ENCODE measurements at places on chromosomes 5 and 9. TPM values are rescaled to one million over a fixed set of nuclear protein-coding genes. Genes with fewer than 3 reads are reported as not detected.
A peak's percentile ranks its signal among the peaks of the same experiment; 100 is the strongest.

Gene MAMDC2
- total RNA-seq: 33.9 TPM

Gene MFAP3
- 39.3 TPM for total RNA-seq

Gene HACD4
- total RNA-seq: 4.0 TPM

Gene SLC35D2
- total RNA-seq: 21.2 TPM

GRCh38 chr9:86768709-86769108, 178.6 kb downstream of the GAS1 start:
- H3K27me3 ChIP-seq: no peaks in the 10 kb centered on the region
- H3K36me3 ChIP-seq: no peaks in the 10 kb centered on the region
- no peaks in the 10 kb centered on the region for H3K4me1 ChIP-seq
- no peak for DNase-seq
- H3K27ac ChIP-seq: no peak overlapping the region
- H3K4me3 ChIP-seq: no peak overlapping the region

- H3K27ac ChIP-seq: no peak overlapping the region
- no peaks in the 10 kb centered on the region for H3K4me1 ChIP-seq
- no peaks in the 10 kb centered on the region for H3K27me3 ChIP-seq
- no peak for DNase-seq
Observed at GRCh38 chr9:97710356-97711222, 13.4 kb upstream of the XPA start.

- H3K27me3 ChIP-seq: no peaks in the 10 kb centered on the region
- H3K4me3 ChIP-seq: no peak overlapping the region
- no peak for DNase-seq
- no peaks in the 10 kb centered on the region for H3K36me3 ChIP-seq
- H3K27ac ChIP-seq: no peak overlapping the region
Observed at GRCh38 chr5:105812304-105812703, 1858.4 kb downstream of the EFNA5 start.

- no peak overlapping the region for H3K4me3 ChIP-seq
- H3K27me3 ChIP-seq: no peaks in the 10 kb centered on the region
- no peak for DNase-seq
- H3K4me1 ChIP-seq: no peaks in the 10 kb centered on the region
- H3K27ac ChIP-seq: no peak overlapping the region
Observed at GRCh38 chr5:112312295-112313275, 106.5 kb downstream of the EPB41L4A start.

DNA sequence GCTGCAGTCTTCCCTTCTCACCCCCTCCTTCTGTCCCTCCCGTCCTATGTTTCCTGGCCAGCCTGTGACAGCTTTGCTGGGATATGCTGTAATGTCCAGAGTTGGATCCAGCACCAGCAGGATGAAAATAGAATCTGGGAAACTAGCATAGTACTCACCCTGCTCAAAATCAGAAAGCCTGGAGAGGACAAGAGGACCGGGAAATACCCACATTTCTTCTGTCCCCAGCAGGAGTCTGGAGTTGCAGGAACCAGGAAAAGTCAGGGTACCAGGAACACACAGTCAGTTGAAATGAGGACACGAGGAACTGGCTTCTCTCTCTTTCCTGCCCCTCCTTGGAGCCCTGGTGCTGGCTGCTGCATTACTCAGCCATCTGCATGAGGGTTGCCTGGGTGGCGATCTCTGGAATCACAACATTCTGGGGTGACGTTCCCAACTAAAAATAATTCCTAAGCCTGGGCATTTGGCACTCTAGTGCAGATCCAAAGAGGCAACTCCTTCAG, 59.6 kb upstream of the NFIL3 start:
- H3K27me3 ChIP-seq: no peaks in the 10 kb centered on the region
- no peak overlapping the region for H3K4me3 ChIP-seq
- peak overlapping the region; percentile 70 for H3K27ac ChIP-seq
- H3K36me3 ChIP-seq: no peaks in the 10 kb centered on the region
- DNase-seq: no peak

DNA sequence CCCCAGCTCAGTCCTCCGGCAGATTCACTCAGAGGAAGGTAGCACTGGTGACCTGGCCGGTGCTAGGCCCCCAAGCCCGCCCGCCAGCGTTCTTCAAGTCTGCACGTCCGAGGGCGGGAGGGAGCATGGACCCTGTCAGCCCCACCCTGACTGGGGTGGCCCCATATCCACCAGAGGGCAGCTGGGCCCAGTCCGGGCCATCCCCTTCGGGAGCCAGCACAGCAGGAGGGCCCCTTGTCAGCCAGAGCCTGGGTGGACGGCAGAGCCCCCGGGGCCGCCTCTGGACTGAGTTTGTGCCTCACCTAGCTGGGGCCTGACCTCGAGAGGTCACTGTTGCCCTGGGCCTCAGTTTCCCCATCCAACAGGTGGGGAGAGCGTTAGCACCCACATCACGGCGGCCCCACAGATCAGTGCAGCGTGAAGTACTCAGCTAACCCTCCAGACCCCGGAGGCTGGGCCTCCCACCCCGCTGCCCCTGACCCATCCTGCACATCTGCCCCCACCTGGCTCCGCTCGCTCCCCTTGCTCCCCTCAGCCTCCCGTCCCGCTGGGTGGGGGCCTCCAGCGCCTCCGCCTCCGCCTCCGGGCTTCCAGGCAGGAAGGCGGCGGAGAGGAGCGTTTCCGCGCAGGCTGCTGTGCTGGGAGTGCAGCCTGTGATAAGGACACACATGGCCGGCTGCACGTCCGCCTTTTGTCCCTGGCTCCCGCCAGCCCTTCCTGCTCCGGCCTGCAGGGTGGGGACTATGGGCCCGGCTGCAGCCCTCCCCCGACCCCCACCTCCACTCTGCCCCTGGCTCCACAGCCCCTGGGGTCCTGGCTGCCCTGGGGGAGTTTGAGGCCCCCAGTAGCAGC, 16.6 kb upstream of the EGFL7 start:
- no peaks in the 10 kb centered on the region for H3K36me3 ChIP-seq
- H3K27ac ChIP-seq: peak overlapping the region; percentile 84
- H3K4me1 ChIP-seq: no peaks in the 10 kb centered on the region
- DNase-seq: no peak
- peaks cover 36% of the 10 kb centered on the region for H3K27me3 ChIP-seq
- H3K4me3 ChIP-seq: peak overlapping the region; percentile 56

DNA sequence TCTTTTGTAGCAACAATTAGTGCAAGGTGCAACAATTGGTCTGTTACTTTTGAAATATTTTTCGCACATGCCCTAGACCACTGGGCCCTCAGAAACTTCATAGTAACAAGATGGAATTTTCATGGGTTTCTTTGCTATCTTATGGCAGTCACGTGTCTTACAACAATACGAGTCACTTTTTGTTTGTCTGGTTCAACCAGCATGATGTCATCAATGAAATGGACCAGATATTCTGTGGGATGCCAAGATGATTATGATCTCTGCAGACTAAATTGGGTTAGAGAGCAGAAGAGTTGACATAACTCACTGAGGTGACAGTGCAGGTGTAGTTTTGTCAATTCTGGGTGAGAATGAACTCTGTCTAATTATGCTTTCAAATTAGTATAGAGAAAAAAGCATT, 239.6 kb upstream of the RIOK2 start:
- no peaks in the 10 kb centered on the region for H3K36me3 ChIP-seq
- no peaks in the 10 kb centered on the region for H3K27me3 ChIP-seq
- H3K4me3 ChIP-seq: no peak overlapping the region

DNA sequence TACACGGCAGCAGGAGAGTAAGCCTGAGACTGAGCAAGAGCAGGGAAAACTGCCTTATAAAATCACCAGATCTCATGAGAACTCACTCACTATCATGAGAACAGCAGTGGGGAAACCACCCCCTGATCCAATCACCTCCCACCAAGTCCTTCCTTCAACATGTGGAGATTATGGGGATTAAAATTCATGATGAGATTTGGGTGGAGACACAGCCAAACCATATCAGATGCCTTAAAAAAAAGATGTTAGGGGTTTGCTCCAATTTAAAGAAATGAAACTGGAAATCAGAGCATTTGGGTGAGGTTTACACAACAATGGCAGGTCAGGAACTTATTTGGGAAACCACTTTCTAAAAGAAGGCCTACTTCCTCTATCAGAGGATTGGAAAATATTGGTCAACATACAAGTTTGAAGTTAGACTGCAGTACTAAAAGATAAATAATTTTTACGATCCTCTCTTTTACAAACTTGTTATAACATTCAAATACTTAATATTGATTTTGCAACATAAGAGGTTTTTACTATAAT, 105.1 kb downstream of the FBN2 start:
- no peaks in the 10 kb centered on the region for H3K27me3 ChIP-seq
- no peak overlapping the region for H3K27ac ChIP-seq
- no peak for DNase-seq
- H3K36me3 ChIP-seq: no peaks in the 10 kb centered on the region
- H3K4me1 ChIP-seq: no peaks in the 10 kb centered on the region
- H3K4me3 ChIP-seq: no peak overlapping the region

All from breast epithelium (tissue), 4 donors.